Aorta (tissue), 5 donors: ENCODE measurements at places on chromosomes 4 and X.

DNA sequence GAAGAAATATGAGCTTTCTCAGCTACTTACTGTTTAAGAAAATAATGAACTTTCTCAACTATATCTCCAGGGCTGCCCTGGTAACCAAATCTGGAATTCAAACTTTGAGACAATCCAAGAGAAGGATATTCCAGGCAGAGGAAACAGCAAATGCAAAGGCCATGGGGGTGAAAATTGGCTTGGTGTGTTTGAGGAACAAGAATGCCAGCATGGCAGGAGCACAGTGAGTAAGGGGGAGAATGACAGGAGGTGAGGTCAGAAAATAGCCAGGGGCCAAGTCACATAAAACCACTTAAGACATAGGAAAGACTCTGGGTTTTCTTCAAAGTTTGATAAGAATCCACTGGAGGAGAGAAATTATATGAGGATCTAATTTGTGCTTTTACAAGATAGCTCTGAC lies 27.2 kb upstream of the BTC start:
- no peak for DNase-seq

DNA sequence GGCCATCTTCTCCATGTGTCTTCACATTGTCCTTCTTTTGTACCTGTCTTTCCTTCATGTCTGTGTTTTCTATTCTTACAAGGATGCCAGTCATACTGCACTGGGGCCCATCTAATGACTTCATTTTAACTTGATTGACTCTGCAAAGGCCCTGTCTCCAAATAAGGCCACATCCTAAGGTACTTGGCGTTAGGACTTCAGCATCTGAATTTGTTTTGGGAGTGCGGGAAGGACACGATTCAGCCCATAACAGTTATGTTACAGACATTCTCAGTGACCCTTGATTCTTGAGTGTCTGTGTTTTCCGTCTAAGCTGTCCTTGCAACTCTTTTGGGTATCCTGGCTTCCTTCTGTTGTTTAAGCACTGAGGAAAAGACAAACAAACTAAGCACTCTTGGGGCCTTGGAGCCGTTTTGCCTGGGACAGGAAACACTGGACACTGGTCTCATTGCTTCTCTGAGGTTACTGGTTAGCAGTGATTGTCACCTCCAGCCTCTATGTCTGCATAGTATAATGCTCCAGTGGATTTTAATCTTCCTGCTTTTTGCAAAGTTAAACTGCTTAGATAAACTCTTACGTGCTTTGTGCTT lies 80.7 kb downstream of the SNX25 start:
- DNase-seq, result no peak

GRCh38 chr4:8439914-8440491 lies 520 bp downstream of the ACOX3 start:
- DNase-seq, result no peak

- no peak for DNase-seq
These were observed 220.0 kb downstream of the PPP3CA start for GRCh38 chr4:101127176-101127790.

- peak; percentile 97 for DNase-seq
These were observed 452 bp upstream of the GK start for GRCh38 chrX:30652527-30653414.

GRCh38 chr4:24668956-24669355 lies 84.6 kb upstream of the DHX15 start:
- no peak for DNase-seq

GRCh38 chr4:71709961-71710360 lies 73.9 kb downstream of the GC start:
- DNase-seq, result no peak

- no peak for DNase-seq
These were observed 68.2 kb downstream of the HHIP start for GRCh38 chr4:144714166-144714565.

DNA sequence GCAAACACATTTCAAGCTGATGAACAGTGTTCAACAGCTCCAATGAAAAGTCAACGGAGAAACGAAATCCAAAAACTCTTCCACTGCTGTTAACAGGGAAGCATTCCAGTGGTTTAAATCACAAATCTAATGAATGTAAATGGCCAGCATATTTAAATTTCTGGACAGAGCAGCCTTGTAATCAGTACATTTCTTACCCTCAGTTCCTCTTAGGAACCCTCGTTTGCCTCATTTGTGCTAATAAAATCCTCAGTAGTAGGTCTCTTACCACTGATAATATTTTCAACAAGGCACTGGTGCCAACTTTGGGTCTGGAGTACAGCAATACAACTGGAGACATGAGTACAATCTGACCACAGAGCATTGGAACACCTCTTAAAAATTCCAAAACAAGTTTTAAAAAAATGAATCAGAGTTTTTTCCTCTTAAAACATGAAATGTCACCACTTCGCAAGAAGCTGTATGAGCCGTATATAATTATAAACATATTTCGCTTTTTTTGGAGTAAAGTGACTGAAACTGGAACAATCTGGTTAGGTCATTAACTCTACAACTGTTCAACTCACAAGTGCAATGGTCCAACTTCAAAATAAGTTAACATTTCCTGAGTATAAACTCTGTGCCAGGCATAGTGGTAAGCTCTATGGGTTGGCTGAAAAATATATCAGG lies 211.2 kb downstream of the CPEB2 start:
- no peak for DNase-seq

- no peak for DNase-seq
These were observed at the start of gene TRIM2 for GRCh38 chr4:153204247-153204671. Gene TRIM2, plus strand, starts transcription at chr4:153204443. Its CDS starts 88 bp downstream, at chr4:153204531.

DNA sequence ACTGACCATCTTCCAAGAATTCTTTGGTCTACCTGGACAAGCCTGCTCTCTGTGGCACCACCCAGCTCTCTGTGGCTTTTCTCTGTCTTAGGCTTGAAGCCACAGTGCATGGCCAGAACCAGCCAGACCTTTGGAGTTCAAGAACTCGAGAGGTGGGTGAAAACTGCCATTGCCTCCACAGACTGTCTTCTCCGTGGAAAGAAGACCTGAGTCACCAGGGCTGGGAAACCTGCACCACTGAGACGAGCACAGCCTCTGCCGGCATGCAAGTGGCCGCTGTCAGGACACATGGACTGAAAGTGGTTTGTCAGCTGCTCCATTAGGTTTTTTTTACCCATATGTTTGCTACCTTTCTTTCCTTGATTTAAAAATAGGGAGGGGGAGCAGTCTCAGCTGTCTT lies 74.5 kb downstream of the MGST2 start:
- no peak for DNase-seq

- DNase-seq, result no peak
These were observed 18.7 kb downstream of the MGST2 start for GRCh38 chr4:139684351-139684750.

DNA sequence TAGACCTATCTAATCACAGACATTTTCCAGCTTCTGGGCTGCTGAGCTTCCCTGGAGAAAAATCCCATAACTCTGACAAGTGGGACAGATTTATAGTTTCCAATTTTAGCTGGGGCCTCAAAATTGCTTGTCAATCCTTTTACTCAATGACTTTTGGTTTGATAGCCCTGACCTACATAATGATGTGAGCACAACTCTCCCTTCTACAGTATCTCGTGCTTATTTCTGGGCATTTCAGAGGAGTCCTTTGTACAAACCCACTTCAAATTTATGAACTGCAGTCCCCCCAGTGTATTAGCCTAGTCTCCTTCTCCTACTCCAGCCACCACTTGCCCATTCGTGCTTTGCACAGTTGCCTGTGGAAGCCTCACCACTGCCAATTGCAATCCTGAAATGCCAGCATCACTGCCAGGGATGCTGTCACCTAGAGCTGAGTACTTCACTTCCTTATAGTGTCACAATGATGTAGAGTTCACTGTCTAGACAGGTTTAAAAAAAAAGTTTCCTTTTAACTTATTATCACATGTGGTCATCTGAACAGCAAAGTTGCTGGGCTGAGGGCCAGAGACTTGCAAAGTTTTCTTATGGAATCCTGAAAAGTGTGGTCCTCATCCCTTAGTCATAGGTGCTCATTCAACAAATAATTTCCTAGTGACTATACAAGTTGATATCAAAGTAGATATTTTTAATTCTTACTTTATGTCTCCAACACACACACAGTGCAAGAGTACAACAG lies 21.2 kb downstream of the TRAM1L1 start:
- DNase-seq, result no peak

- DNase-seq, result no peak
These were observed 57.0 kb upstream of the GBA3 start for GRCh38 chr4:22635692-22636091.

DNA sequence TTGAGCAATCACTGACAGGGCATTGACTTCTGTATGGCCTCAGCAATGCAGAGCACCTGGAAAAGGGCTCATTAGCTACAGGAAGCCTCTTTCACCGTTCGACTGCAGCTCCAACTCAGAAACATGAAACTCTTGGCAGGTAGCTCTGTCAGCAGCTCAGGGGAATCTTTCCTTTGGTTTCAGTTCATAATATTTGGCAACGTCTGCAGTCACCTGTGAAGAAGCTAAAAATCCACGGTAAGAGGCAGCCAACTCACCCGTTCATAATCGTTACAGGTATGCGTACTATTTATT lies 354.9 kb downstream of the CAMK2D start:
- no peak for DNase-seq

DNA sequence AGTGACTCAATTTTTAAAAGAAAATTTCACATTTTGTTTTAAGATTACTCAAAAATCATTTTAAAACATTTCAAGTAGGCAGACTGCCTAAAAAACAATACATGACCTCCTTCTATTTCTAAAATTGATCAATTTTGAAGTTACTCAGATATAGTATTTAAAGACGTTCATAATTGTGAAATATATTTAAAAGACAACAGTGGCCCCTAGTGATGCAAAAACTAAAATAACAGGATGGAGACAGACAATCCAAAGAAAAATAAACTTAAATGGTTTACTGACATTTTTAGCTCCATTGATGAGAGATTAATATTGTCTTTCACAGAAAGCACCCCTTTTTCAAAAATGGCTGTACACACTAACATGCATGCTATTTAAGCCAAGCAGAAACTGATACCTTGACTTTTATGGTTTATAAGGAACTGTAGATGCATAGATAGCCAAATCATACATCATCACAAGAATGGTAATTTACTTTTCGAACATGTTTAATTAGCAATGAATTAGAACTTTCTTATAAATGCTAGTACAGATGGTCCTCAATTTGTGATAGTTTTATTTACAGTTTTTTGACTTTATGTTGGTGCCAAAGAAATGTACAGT lies 69.8 kb upstream of the FAT4 start:
- no peak for DNase-seq

DNA sequence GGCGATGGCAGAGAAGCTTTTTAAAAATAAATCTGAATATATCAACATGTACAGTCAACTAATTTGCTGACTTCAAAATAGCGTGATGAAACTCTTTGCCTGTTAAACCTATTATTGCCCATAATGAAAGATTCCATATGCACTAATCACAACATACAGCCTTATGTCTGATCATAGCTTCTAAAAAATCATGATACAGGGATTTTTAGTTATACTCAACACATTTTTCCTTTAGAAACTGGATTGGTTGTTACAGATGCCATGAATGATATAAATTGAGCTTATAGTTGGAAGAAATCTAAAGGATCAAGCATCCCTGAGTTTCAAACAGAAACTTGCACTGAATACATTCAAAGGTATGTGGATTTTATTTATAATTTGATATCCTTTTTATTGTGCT lies at the start of gene AMELX:
Gene AMELX, plus strand, starts transcription at position 301 of the 400 bp plus-strand sequence. CDS start 1,376 bp downstream, outside the sequence.
- no peak for DNase-seq

- DNase-seq, result no peak
These were observed 556.7 kb upstream of the BOD1L1 start for GRCh38 chr4:14184265-14184664.

DNA sequence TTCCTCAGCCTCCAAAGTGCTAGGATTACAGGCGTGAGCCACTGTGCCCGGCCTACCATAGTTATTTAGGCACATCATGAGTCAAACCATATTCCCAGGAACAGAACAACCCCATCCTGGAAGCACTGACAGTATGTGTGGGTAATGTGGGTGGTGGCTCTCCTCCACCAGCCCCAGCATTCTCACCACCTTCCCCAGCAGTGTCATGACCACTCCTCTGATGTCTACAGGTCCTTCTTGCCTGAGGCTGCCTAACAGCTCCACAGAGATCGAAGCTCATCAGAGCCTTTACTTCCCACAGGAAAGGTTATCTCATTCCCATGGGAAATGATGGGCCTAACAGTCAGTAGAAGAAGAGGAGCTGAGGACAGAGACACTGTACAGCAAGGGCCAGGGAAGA lies 129.5 kb upstream of the GPC4 start:
- DNase-seq, result no peak

GRCh38 chr4:169117591-169118081 lies 107.6 kb upstream of the CBR4 start:
- DNase-seq, result peak; percentile 63

GRCh38 chr4:2733844-2734574 lies 22.1 kb downstream of the TNIP2 start:
- no peak for DNase-seq

DNA sequence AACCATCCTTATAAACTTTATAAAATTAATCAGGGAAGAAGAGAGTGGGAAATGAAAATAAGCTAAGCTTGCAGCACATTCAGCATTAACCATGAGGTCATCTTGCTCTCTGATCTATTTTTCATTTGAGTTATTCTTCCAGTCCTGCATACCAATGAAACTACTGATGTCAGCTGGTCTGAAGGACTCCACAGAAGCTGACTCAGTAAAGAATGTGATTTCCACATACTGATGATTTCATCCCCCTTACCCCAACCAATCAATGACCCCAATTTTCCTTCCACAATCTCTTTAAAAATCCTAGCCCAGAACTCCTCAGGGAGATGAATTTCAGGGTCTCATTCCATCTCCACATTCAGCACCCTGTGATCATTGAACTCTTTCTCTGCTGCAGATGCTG lies 18.8 kb upstream of the DSPP start:
- no peak for DNase-seq

DNA sequence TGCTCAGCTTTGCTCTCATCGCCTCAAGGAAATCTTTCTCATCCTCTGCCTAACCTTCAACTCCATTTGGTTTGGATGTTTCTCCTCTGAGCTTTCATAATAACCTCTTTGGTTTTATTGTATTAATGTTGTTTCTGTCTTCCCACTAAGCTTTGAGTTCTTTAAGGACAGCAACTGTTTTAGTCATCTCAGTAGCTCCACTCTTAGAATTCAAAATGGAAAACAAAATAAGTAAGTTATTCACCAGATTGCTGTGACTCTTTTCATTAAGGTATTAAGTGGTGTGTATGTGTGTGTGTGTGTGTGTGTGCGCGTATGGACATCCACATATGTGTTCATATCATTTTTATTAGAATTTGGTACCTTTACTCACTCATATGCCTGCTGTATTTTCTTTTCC lies 279.2 kb upstream of the BOD1L1 start:
- no peak for DNase-seq

DNA sequence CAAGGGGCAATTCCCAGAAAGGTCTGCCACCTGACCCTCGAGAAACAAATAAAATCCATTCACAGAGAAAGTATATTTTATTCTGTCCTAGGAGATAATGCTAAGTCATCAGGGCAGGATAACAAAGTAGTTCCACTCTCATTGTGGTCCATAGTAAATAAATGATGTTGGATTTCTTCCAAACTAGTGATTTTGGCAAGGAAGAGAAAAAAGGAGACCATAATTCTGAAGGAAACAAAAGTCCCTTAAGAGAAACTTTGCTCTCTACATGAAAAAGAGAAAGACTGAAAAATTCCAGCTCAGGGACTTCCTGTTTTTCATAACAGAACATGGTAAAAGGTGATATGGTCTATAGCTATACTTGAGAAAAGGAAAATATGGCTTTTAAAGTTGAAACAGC lies 71.5 kb upstream of the DDX60 start:
- DNase-seq, result no peak

- no peak for DNase-seq
These were observed 106.4 kb upstream of the RPS6KA3 start for GRCh38 chrX:20373063-20373462.

GRCh38 chrX:128805236-128805635 lies 718.1 kb downstream of the SMARCA1 start:
- DNase-seq, result no peak

GRCh38 chr4:19195696-19196095 lies 1056.0 kb upstream of the SLIT2 start:
- DNase-seq, result no peak
